ENCODE measurements at places on chromosomes 5 and 9.

DNA sequence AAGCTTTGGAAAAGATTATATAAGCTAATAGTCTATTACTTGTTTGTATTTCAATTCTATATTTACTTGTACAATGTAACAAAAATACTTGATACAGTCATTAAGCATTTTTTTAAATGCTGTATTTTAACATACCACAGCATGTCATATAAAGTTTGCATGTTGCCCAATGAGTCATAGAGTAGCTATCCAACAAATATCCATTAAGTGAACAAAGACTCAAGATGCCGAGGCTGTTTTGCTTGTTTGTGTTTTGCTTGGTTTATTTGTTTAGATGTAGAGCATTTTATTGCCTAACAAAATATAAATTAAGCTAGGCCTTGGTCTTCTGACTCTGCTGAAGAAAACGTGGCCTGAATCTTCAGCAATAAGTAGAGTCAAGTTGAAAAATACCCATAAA is 1584.3 kb upstream of the NUDT12 start:
- no peak for DNase-seq

DNA sequence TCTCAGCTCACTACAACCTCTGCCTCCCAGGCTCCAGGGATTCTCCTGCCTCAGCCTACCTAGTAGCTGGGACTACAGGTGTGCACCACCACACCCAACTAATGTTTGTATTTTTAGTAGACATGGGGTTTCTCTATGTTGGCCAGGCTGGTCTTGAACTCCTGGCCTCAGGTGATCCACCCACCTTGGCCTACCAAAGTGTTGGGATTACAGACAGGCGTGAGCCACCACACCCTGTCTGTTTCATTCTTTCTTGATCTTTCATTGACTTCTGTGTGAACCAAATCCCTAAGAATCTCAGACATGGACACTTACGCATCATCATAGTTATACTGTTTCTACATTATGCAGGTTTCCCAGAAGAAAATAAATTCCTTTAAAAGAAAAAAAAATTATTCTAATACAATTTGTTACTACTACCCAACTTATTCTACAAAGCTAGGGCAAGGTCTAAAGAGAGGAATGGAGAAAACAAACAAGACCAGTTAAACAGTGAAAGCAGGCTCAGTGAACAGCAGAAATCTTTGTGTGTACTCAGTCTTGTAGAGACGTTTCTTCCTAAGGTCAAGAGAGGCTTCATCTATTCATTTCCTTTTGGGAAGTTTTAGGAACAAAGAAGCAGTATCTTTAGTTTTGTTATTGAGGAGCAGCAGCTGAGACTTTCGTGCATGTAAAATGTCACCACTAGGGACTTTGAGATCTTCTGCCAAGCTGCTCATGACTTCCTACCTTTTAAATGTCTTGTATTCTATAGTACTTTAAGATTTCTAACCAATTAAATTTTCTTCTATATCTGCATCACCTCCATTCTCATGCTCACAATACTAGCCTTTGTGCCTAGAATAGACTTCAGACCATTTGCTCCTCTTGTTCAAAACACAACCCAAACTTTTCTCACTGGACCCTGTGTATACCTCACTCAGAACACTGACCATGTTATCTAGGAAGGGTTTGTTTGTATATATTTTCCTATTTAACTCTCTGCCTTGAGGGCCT is 5.6 kb upstream of the HMGCR start:
- DNase-seq: no peak

GRCh38 chr9:98175028-98175569 is 17.3 kb downstream of the CORO2A start:
- DNase-seq: no peak

- DNase-seq: peak; percentile 86
These were observed 6.6 kb downstream of the GALNT10 start for GRCh38 chr5:154196955-154197652.

DNA sequence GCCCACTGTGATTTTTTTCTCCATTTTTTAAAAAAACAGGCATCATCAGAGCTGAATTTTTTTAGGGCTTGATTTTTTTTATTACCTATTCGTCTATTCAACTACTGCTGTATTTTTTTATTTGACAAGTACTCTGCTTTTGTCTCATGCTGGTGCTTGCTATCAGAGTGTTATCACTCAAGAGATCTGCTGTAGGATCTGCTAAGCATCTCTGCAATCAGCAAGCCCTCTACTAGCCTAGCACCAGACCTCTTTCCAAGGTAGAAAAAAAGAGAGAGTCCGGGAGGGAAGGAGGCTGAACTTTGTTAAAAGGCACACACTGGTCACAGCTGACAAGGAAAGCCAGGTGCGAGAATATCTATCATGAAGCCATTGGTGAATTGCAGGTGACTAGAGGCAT is 413.8 kb upstream of the CCNH start:
- no peak for DNase-seq

DNA sequence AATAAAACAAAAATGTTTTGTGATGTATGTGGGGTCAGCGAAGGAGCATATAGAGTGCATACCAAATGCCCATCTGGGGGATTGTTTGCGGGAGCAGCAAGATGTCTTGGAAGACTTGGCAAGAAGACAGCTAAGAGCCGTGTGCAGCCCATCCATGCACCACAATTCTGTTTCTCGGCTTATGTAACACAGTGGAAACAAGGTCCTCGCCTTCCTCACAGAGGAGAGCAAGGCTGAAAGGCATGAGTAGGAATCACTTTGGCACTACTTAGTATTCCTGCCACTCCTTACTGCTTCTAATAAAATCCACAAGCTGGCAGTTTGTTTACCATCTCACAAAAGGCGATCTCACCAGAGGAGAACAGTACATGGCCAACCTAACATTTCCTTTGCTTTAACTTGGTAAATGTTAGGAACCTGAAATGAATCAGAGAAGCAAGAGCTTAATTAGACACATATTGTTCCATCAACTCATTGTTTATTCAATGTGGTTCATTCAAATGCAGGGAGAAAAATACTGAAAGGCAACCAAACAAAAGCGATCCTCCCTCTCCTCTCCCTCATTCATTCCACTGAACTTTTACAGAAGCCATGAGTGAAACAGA is 648.1 kb downstream of the ACTL7B start:
- no peak for DNase-seq

DNA sequence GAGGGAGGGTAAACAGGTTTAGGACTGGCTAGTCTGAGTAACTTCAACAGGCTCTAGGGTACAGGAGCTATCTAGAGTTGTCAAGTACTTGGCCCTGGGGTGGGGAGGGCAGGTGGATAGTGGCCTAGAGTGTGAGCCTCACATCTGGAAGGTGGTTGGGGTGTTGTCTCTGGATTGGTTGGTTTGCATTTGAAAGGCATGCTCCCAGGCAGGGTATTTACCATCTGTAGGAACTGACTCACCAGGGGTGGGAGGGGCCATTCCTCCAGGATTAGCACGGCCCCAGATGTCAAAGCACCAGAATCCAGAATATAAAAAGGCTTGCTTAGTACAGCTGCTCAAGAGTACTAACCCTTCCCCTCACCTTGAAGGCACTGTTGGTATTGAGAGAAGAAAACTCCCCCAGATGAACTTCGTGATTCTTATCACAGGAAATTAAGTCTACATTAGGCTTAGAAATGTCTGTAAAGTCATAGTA is 193.3 kb downstream of the NTRK2 start:
- no peak for DNase-seq

DNA sequence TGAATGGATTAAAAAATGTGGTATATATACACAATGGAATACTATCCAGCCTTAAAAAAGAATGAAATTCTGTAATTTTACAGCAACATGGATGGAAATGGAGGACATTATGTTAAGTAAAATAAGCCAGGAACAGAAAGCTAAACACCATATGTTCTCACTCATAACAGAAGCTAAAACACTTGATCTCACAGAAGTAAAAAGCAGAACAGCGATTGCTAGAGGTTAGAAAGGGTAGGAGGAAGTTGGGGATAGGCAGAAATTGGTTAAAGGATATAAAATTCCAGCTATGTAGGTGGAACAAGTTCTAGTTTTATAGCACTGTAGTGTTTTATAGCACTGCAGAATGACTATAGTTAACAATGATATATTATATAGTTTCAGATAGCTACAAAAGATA is 15.8 kb downstream of the MARCHF3 start:
- no peak for DNase-seq

GRCh38 chr5:109713453-109713852 is 23.7 kb downstream of the MAN2A1 start:
- DNase-seq: no peak

Data from hematopoietic multipotent progenitor cell treated with erythropoietin and hydrocortisone succinate and interleukin-3 and kit ligand, for 15 days (in vitro differentiated cells).